Spleen (tissue), 13 donors: ENCODE measurements at places on chromosomes 4 and X. TPM values are rescaled to one million over a fixed set of nuclear protein-coding genes. Genes with fewer than 3 reads are reported as not detected.
A peak's percentile ranks its signal among the peaks of the same experiment; 100 is the strongest.

DNA sequence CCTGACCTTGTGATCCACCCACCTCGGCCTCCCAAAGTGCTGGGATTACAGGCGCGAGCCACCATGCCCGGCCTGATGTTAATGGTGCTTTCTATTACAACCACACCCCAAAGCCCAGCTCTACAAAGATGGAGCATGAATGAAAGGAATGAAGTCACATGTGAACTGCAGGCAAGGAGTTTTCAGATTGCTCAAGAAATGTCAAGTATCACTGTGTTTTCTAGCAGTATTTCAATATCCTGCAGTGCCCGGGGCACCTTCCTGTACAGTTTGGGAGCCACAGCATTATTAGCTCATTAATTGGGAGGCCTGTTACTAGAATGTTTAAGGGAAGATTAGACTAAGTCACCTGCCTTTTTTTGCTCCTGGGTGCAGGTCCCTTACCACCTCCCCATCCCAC lies 40.1 kb downstream of the PRIMPOL start:
- DNase-seq, result no peak
- no peaks in the 10 kb centered on the region for H3K27me3 ChIP-seq
- no peak overlapping the region for H3K27ac ChIP-seq
- H3K4me3 ChIP-seq, result no peak overlapping the region
- no peaks in the 10 kb centered on the region for H3K4me1 ChIP-seq

- no peak overlapping the region for H3K4me3 ChIP-seq
- no peak for DNase-seq
- peaks cover 8% of the 10 kb centered on the region for H3K36me3 ChIP-seq
- H3K27ac ChIP-seq, result peak overlapping the region; percentile 29
- H3K4me1 ChIP-seq, result no peaks in the 10 kb centered on the region
- H3K27me3 ChIP-seq, result no peaks in the 10 kb centered on the region
Measured at GRCh38 chr4:40427128-40427527, 92.0 kb downstream of the CHRNA9 start.

GRCh38 chr4:67291644-67292043 lies 253.7 kb downstream of the CENPC start:
- H3K4me3 ChIP-seq, result no peak overlapping the region
- no peak for DNase-seq
- no peaks in the 10 kb centered on the region for H3K27me3 ChIP-seq
- no peak overlapping the region for H3K27ac ChIP-seq
- H3K4me1 ChIP-seq, result no peaks in the 10 kb centered on the region

GRCh38 chr4:110196871-110197528 lies 1.4 kb downstream of the ELOVL6 start:
- no peaks in the 10 kb centered on the region for H3K36me3 ChIP-seq
- H3K27ac ChIP-seq, result peak overlapping the region; percentile 89
- peak overlapping the region; percentile 75 for H3K4me3 ChIP-seq

DNA sequence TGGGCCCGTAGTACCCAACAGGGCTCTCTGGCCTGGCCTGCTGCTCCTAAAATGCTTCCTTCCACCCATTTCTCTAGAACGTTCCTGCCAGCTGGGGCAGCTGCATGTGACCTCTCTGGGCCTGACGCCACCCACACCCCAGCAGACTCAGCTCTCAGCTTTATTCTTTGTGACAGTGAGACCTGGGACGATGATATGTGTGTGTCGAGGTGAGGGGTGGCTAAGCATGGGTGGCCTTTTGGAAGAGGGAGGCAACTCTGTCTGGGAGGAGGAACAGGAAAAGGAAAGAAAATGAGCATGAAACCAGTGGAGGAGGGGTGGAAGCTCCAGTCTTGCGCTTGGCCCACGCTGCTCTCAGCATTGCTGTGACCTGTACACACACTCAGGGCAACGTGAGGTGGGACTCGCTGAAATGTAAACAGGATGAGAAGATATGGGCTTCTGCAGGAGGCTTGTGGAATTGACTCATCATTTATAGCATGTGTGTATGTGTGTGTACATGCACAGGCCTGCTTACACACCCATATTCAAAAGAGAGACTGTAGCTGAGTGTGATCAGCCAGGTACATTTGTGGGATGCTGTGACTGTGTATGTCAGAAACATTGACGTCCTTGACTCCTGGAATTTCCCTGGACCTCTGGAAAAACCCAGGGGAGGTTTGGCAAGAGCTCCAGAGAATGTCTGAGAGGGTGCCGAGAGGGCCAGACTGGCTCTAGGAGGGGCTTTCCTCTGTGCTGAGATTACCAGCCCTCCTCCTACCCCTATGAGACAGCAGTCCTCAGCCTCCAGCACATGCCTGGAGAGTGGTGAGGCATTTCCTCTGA lies 137.9 kb downstream of the PJA1 start:
- no peak overlapping the region for H3K4me3 ChIP-seq
- no peaks in the 10 kb centered on the region for H3K27me3 ChIP-seq
- no peaks in the 10 kb centered on the region for H3K36me3 ChIP-seq
- DNase-seq, result no peak

DNA sequence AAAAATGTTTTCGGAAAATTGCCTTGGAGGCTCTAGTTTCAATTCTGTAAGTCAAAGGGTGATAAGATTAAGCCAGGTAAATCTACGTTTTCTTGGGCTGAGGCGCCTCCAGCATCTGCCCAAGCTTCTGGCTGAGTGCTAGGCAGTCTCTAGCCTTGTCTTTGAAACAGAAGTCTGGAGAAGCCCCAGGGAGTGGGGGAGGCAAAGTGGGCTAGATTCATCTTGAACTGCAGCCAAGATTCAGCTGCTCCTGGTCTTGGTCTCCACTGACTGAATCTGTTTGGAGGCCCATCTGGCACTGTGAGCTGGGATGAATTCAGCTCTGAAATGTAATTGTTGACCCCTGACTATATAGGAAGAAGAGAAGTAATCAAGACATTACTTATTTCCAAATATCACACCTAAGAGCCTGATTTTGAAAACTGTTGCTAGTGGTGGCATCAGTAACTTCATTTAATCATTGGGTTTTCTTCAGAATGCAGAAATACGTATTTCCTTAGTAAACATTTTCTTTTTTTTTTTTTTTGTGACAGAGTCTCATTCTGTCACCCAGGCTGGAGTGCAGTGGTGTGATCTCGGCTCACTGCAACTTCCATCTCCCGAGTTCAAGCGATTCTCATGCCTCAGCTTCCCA lies 187.3 kb upstream of the LEF1 start:
- H3K4me3 ChIP-seq, result no peak overlapping the region
- H3K36me3 ChIP-seq, result no peaks in the 10 kb centered on the region
- no peak overlapping the region for H3K27ac ChIP-seq
- no peaks in the 10 kb centered on the region for H3K27me3 ChIP-seq
- H3K4me1 ChIP-seq, result no peaks in the 10 kb centered on the region

GRCh38 chr4:73730292-73730691 lies 10.1 kb upstream of the CXCL8 start:
- H3K4me1 ChIP-seq, result peaks cover 34% of the 10 kb centered on the region
- H3K4me3 ChIP-seq, result no peak overlapping the region
- DNase-seq, result no peak
- H3K27ac ChIP-seq, result peak overlapping the region; percentile 70
- H3K36me3 ChIP-seq, result no peaks in the 10 kb centered on the region

DNA sequence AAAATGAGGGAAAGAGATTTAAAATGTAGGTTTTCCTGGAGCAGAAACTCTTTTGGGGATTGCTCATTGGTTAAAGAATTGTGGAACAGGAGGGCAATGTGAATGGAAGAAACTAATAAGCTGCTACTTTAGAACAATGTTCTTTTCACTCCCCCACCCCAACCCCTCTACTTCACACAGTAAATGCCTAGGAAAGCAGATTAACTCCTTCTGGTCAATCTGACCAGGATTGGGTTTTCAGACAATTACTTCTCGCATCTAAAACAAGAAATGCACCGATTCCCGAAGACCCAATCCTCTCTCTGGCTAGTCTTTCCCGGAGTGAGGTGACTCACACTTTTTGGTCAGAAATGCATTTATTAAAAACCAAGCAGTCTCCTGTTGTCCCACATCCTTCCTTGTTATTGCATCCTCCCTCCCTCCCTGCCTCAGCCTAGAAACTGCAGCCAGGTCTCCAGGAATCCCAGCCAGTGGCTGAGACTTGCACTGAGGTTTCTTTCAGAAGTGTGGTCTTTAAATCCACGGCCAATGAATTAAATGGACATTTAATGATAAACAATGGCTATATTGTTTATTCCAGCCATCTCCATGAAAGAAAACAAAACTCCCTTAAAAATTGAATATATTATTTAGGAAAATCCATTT lies 21.4 kb downstream of the MFAP3L start:
- no peaks in the 10 kb centered on the region for H3K4me1 ChIP-seq
- no peak for DNase-seq
- no peak overlapping the region for H3K4me3 ChIP-seq
- H3K27me3 ChIP-seq, result no peaks in the 10 kb centered on the region

GRCh38 chr4:84966382-84967242 lies at the start of gene WDFY3:
WDFY3 (minus strand) TSS chr4:84966690; CDS start chr4:84860591, 106,099 bp downstream.
- peak; percentile 91 for DNase-seq
- H3K27ac ChIP-seq, result peak within 1 kb of the TSS; percentile 93
- H3K4me3 ChIP-seq, result peak within 1 kb of the TSS; percentile 50
- peaks cover 41% of the 10 kb centered on the region for H3K27me3 ChIP-seq
- no peaks in the 10 kb centered on the region for H3K36me3 ChIP-seq
- peaks cover 35% of the 10 kb centered on the region for H3K4me1 ChIP-seq

DNA sequence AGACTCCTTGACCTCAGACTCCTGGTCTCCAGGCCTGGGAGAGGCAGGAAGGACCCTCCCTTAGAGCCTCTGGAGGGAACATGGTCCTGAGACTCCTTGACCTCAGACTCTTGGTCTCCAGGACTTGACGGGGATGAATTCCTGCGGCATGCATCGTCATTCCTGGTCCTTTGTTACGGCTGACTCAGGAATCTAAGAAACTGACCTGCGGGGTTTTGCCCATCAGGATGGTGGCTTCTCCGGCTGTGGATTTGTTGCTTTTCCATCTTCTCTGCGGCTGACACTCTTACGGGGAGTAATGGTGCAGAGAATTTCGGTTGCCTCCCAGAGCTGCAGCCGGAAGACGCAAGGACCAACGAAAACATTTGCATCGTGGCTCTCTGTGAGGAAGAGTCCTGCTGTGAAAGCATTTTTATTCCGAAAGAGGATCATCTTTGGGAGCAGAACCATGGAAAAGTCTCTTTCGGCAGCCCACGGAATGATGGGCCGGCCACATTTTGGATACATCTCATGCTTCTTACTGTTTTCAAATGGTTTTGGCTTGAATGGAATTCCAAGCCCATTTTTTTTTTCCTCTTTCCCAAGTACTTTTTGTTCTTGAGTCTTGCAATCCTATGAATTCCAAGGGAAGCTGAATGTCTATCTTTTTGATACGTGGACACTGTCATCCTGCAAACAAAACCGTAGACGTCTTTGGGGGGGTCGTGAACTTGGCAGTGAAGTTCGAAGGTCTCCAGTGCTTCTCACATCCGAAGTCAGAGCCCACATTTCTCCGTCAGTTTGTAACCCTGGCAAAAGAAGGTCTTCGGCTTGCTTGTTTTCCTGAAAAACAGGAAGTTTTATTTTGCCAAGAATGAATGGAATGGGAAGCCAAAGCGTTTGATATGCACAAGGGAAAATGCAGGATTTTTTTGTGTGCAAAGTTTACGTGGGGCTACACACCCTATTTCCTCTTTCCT lies 36.5 kb downstream of the SHOX start:
- no peak for DNase-seq
- no peaks in the 10 kb centered on the region for H3K4me1 ChIP-seq
- H3K27ac ChIP-seq, result no peak overlapping the region

GRCh38 chr4:30720021-30720660 lies at the start of gene PCDH7:
PCDH7 (plus strand) TSS chr4:30720369; CDS start chr4:30721423, 1,054 bp downstream.
- H3K27me3 ChIP-seq, result peaks cover 43% of the 10 kb centered on the region
- H3K4me3 ChIP-seq, result peak within 1 kb of the TSS; percentile 61
- H3K27ac ChIP-seq, result peak within 1 kb of the TSS; percentile 35
- no peak for DNase-seq
- peaks cover 10% of the 10 kb centered on the region for H3K4me1 ChIP-seq

DNA sequence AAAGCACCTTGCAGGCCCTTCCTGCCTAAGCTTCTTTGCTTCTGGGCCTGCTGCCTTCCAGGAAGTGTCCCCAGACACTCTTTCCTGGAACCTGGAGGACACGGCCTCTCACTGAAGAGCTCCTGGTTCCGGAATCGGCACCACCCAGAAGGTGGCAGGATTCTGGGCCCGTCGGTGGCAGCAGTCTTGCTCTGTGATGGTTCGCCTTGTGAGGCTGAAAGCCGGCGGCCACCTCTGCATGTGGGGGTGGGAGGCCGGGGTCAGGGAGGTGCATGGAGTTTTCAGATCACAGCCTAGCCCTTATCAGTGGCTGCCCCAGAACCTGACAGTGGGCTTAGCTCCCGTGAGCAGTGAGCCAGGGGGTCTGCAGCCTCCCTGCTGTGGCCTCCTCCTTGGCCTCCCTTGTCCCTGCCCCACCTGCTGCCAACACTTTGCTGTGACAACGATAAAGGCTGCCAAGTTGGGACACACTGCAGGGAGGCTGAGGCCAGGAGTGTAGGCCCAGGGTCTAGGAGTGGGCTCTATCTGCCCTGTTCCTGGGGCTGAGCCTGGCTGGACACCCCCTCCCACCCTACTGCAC lies 30.8 kb upstream of the GPR78 start:
- no peak overlapping the region for H3K27ac ChIP-seq
- no peaks in the 10 kb centered on the region for H3K4me1 ChIP-seq
- H3K27me3 ChIP-seq, result no peaks in the 10 kb centered on the region
- H3K4me3 ChIP-seq, result no peak overlapping the region

- no peak for DNase-seq
- H3K36me3 ChIP-seq, result no peaks in the 10 kb centered on the region
- H3K27me3 ChIP-seq, result no peaks in the 10 kb centered on the region
- no peaks in the 10 kb centered on the region for H3K4me1 ChIP-seq
- H3K27ac ChIP-seq, result no peak overlapping the region
Measured at GRCh38 chrX:136166221-136166855, 19.0 kb downstream of the FHL1 start.

Gene KDR
- polyA plus RNA-seq, result 1.2 TPM

Gene TBC1D9
- polyA plus RNA-seq, result 26.4 TPM

Gene HTN1
- polyA plus RNA-seq, result not detected
